ENCODE measurements at places on chromosomes 7 and 10.

DNA sequence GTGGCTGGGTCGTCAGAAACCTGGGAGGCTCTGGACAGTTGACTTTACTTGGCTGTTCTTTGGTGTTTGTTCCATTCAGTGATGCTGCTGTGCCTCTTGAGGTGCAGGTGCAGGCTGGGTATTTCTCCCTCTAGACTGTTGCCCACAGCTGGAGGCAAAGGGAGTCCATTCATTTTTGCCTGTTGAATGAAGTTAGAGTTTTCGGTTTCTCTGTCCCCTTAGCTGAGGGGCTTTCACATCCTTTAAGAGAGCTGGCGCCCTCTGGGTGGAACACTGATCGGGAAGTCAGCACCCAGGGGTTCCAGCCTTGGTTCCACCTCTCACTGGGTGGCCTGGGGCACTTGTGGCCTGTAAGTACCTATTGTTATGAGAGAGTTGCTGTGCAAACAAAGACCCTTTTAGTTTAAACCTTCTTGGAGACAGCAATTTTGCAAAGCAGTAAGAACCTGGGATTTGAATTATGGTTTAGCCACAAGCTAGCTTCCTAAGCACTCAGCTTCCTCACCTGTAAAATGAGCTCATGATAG is 67.2 kb downstream of the GRK5 start:
- DNase-seq, result no peak

GRCh38 chr10:121108051-121108450 is 256.9 kb downstream of the WDR11 start:
- DNase-seq, result no peak

DNA sequence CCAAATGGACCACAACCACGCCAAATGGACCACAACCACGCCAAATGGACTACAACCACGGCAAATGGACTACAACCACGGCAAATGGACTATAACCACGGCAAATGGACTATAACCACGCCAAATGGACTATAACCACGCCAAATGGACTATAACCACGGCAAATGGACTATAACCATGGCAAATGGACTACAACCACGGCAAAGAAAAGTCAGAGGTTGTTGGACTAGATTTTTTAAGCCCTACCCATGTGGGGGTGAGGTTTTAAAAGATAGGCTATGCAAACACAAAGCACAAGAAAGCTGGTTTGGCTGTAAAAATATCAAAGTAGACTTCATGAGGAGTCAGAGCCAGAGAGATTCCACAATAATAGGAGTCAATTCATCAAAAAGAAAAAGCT is 55.8 kb downstream of the NCAPG2 start:
- no peak for DNase-seq

GRCh38 chr7:138869353-138869752 is 71.4 kb upstream of the ATP6V0A4 start:
- DNase-seq, result no peak

DNA sequence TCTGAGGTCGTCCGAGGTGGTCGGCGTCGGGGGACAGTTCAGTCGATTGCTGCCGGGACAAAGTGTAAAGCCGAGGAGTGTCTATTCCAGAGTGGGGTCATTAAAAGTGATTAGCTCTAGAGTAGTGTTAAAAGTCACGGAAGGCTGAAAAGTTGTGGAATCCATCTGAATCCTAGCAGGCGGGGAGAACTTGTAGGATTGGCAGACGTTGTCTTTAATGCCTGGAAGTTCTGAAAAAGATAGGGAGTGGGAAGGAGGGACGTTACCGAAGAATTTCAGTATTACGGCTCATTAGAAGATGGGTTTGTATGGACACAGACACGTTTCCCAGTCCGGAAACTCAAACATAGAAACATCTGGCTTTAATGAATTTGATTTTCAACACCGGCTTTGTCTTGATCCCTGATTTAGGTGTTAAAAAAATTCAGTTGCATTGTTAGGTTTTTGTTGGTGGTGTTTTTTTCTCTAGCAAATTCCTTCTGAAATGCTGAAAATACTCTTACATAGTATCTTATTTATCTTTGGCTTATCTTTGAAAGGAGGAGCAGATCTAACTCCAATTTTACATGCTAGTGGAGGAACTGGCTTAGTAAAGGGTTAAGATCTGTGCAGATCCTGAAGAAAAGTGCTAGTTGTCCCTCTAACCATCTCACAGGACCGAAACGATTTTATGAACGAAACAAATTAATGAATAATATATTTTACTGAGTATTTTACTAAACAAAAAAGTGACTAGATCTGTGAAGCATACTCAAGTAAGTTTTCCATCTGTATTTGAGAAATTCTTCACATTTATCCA is 900 bp downstream of the MKLN1 start:
- DNase-seq, result no peak

DNA sequence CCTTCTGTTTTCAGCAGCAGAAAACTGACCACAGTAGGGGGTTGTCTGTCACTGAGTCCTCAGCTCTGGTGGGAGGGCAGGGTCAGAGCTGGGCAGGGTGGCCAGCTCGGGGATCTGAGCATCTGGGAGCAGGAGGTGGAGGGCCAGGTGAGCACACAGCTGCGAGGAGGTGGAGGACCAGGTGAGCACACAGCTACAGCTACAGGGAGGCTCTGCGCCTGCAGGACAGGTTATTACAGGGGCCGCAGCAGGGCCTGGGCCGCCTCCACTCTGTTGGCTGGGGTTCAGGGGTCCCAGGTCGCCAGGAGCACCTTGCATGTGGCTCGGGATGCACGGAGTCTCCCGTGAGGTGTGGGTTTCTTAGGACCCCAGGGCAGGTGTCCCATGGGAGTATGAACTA is 52.4 kb upstream of the PRKAR1B start:
- DNase-seq, result no peak

DNA sequence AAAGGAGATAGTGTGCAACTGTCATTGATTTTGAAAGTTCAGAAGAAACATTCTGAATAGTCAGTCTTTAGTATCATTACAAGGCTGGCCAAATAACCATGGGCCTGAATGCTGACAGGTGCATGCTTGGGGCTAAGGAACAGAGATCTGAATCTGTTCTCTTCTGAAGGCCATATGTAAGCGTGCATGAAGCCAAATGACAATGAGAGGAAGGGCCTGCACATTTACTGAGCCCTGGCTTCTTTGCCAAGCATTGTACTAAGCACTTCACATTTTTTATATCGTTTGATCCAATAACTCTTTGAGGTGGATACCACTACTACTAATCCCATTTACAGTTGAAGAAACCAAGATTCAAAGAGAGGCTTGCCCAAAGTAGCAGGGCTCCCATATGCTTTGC is 22.5 kb upstream of the TIAL1 start:
- no peak for DNase-seq

- DNase-seq, result no peak
These were observed 158.4 kb downstream of the DNAJB6 start for GRCh38 chr7:157495177-157495553.

GRCh38 chr7:515628-516027 is 4.0 kb downstream of the PDGFA start:
- DNase-seq, result no peak

- DNase-seq, result no peak
These were observed 36.9 kb upstream of the IKZF1 start for GRCh38 chr7:50267525-50268041.

DNA sequence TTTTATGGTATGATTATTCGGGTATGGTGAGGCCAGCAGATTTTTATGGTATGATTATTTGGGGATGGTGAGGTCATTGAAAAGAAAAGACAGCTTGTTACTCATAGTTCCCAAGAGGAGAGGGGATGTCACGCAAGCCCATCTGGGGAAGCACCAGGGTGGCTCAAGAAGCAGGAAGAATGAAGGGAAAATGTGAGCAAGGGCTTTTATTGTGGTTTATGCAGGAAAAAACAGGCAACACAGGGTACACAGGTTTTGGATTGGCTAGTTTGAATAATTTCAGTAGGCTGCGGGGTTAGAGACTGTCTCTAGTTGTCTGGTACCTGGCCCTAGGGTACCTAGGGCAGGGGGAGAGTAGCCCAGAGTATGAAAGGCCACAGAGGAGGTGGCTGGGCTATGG is 26.8 kb upstream of the DGKI start:
- DNase-seq, result no peak

DNA sequence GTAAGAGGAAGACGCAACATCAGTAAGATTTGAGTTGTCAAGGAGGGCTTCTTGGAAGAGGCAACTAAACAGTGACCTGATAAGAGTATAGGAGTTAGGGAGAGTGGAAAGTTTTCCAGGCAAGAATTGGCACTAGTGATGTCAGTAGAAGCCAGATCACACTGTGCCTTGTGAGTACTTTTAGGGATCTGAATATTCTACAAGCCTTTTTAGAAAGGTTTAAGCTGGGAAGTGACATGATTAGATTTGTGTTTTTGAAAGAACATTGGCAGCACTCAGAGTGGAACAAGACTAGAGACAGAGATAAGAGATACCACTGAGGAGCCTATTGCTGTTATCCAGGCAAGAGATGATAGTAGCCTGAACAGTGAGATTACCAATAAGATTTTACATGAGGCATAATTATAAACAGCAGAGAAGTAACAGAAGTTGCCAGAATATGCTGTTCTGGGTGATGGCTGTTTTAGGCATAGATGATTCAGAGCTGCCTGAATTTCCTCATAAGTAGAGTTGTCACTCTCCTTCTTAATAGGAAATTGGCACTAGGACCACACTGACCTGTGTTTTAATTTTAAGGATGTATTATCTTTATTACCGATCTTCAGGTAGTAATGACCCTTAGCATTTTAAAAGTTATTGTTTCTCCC is 45.6 kb downstream of the NHLRC2 start:
- DNase-seq, result no peak

GRCh38 chr7:132110692-132111091 is 465.6 kb downstream of the PLXNA4 start:
- no peak for DNase-seq

DNA sequence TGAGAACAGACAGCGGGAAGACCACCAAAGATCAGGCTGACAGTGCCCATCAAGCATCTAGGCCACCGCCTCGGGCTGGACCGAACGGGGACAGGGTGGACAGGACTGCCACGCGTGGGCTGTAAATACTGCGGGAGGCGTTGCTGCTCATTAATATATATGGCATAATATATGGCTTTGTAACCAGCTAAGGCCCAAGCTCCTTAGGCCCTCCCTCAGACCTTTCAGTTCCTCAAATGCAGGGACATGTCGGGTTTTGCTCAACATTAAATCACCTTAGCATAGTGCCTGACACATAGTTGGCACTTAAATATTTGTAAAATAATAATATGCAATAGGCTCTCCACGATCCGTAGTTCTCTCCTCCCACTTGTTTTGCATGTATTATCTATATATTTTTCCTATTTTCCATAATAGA is 402 bp upstream of the TMEM168 start:
- DNase-seq, result no peak

GRCh38 chr7:156578978-156579430 is 61.6 kb upstream of the RNF32 start:
- no peak for DNase-seq

GRCh38 chr7:136079478-136079892 is 102.3 kb upstream of the MTPN start:
- no peak for DNase-seq

GRCh38 chr7:135653340-135654080 is 8.8 kb upstream of the STMP1 start:
- DNase-seq, result no peak

DNA sequence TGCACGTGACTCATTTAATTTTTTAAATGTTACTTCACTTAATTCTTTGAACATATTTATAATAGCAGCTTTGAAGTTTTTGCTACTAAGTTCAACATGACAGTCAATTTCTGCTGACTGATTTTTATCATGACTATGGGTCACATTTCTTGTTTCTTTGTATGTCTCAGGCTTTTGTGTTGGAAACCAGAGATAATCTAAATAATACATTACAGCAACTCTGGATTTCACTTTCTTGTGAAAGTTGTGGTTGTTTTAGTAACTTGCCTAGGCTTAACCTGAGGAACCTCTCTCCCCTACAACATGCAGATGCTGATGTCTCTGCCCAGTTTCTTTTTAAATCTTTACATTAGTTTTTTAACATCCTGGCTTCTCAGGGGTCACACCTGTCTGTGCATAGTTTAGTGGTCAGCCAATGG is 180.8 kb downstream of the CCDC71L start:
- no peak for DNase-seq

- DNase-seq, result no peak
These were observed 3.4 kb upstream of the MUC12 start for GRCh38 chr7:100965723-100966541.

- DNase-seq, result no peak
These were observed 254.8 kb downstream of the PHF14 start for GRCh38 chr7:11228515-11228914.

- DNase-seq, result peak; percentile 25
These were observed 45.7 kb downstream of the KIAA1549 start for GRCh38 chr7:138935465-138936011.

GRCh38 chr7:154861589-154861988 is 141.3 kb downstream of the PAXIP1 start:
- no peak for DNase-seq

- no peak for DNase-seq
These were observed 44.8 kb upstream of the GRID1 start for GRCh38 chr10:86411281-86411841.

DNA sequence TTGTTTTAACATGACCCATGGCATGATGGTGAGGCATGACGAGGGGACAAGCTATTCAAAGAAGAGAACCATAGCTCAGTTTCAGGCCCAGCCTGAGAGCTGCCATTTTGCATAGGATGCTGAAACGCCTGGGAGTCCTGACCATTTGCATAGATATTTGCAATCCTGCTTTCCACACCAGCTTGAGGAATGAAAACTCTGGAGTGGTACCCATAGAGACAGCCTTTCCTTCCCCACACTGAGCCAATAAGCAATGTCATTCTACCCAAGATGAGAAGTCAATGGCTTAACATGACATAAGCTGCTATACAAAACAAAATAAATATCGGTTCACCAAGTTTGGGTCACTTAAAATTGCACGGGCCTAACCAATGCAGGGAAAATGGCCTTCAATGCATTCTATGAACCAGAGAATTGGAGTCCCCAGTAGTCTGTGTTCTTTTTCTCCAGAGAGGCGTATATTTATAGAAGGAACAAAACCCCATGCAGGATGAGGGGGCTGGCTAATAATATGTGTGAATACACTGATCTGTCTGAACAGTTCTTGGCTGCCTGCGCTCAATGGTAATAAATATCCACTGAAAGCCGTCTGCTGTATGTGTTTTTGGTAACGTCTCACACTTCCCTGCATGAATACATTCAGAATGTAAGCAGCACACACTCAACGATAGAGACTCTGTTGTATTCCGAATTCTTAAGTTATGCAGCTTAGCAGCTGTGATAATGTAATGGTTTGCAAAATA is 329.3 kb downstream of the FRMD4A start:
- DNase-seq, result no peak

DNA sequence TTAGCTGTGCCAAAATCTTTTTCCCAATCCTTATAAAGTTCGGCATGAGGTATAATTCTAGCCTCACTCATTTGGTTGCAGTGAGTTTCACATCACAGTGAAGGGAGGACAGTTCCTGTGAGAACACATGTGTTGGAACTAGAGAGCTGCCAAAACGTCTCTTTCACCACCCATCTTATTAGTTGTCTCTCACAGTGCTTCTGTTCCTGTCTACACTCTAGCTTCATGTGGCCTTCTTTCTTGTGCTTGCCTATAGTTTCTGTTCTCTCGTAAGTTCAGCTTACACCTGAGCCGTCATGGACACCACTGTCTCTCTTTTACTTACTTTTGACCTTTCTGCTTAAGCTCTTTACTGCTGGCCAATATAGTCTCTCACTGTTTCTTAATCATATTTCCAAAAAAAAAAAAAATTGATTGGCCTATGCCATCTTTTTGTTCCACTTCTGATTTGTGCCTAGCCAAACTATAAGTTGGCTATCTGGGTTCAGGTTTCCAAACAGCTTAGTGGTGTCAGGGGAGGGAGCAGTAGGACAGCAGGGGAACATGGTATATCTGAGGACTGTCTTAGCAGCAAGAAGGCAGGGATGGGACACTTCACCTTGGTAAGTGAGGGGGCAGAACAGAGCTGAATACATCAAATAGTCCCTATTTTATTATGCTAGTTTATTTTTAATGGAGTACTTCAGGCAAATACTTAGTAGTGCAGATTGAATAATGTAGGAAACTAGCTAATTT is 38.0 kb downstream of the ZNRF2 start:
- DNase-seq, result no peak
